ENCODE measurements at places on chromosomes 13 and 19.

- DNase-seq, result peak; percentile 60
Observed at GRCh38 chr13:30038884-30039283, 188.5 kb upstream of the UBL3 start.

- no peak for DNase-seq
Observed at GRCh38 chr13:41259875-41260501, 3.4 kb downstream of the MTRF1 start.

DNA sequence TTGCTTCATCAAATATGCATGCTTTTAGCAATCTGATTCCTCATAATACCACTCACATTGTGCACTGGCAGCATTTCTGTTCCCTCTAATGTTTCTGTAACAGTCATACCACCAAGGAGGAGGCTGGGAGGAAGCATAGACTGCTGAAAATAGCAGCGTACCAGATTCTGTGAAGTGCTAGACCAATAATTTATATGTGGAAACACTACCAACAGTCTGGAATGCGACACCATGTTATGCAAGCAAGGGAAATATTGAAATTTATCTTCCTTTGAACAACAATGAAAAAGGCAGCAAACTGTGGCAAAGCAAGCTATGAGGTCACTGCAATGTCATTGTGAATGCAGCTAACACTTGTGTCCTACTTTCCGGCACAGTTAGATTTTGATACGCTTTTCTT lies 1388.0 kb downstream of the EFNB2 start:
- DNase-seq, result no peak

DNA sequence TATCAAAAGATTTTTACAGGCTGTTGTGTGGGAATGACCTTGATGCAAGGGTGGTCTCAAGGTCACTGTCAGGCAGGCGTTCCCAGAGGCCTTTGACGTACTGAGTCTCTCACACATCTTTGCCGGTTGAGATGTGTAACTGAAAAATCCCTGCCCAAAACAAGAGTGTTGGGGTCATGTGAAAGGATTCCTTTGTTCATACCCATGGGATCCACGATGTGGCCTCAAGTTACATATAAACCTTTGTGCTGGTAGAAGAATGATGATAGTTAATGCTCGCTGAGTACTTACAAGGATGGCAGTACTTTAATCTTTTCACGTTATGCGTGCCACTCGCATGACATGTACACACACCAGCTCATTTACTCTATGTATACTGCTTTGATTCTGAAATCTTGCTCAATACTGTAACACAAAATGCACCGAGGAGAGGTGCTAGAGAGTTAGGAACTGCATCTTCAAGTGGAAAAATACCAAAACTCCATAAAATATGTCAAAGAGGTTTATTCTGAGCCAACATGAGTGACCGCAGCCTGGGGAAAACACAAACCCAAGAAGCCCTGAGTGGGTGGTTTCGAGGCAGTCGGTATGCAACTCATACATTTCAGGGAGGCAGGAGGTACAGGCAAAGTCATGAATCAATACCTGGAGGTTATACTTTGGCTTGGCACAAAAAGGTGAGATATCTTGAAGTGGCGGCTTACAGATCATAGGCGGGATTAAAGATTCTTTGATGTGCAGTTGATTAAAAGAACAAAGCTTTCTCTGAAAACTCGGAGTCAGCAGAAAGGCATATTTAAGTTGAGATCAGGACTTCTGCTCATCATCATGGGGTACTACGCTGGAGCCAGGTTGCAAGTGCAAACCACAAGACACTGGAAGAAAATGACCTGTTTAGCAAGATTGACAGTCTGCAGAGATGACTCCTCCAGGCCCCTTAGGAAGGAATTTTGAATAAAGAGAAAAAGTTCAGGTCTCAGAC lies 87.4 kb upstream of the ARHGEF7 start:
- DNase-seq, result no peak

GRCh38 chr13:110590577-110590976 lies 24.8 kb upstream of the NAXD start:
- no peak for DNase-seq

Measured in Daoy (cell line).